Epithelial cell of proximal tubule (primary cell): ENCODE measurements at places on chromosomes 1 and 21. TPM values are rescaled to one million over a fixed set of nuclear protein-coding genes. Genes with fewer than 3 reads are reported as not detected.

The CHIA gene
- not detected in 2 replicates for total RNA-seq

The CIART gene
- total RNA-seq: 0.51 and 3.6 TPM in 2 replicates

The ZNF683 gene
- total RNA-seq: not detected in 2 replicates

The IVL gene
- 0.35 and 2.1 TPM in 2 replicates for total RNA-seq

The KRTAP10-1 gene
- not detected in 2 replicates for total RNA-seq

The MROH9 gene
- not detected in 2 replicates for total RNA-seq

The VHLL gene
- total RNA-seq: not detected in 2 replicates

The SLC66A1 gene
- total RNA-seq: 21.7 and 23.7 TPM in 2 replicates

The C8A gene
- total RNA-seq: not detected in 2 replicates

The PRKAA2 gene
- total RNA-seq: 6.4 and 8.4 TPM in 2 replicates

The CFHR2 gene
- total RNA-seq: not detected in 2 replicates
